ENCODE measurements at places on chromosomes 3 and 15. TPM values are rescaled to one million over a fixed set of nuclear protein-coding genes. Genes with fewer than 3 reads are reported as not detected.

- no peaks in the 10 kb centered on the region for H3K36me3 ChIP-seq
- no peak overlapping the region for H3K4me3 ChIP-seq
- no peaks in the 10 kb centered on the region for H3K4me1 ChIP-seq
- no peak overlapping the region for H3K27ac ChIP-seq
- no peaks in the 10 kb centered on the region for H3K27me3 ChIP-seq
- peak; percentile 91 for DNase-seq
Measured at GRCh38 chr3:56303487-56303886, 164.8 kb downstream of the ERC2 start.

DNA sequence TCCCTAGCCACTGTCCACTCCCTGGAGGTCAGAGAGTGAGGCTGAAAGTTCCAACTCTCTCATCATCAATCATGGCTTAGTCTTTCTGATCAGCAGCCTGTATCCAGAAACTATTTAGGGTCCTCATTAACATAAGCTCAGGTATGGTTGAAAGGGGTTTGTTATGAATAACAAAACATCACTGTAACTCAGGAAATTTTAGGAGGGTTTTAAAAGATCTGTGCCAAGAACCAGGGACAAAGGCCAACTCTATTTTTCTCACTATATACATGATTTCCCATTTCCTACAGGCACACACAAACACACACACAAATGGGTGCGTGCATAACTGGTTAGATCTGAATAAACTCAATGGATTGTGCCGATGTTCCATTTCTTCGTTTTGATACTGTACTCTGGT, 23.6 kb downstream of the STOML1 start:
- H3K4me3 ChIP-seq, result no peak overlapping the region
- DNase-seq, result no peak
- H3K27ac ChIP-seq, result no peak overlapping the region
- H3K27me3 ChIP-seq, result no peaks in the 10 kb centered on the region
- peaks cover 4% of the 10 kb centered on the region for H3K4me1 ChIP-seq
- no peaks in the 10 kb centered on the region for H3K36me3 ChIP-seq

The CAMK2N2 gene
- total RNA-seq, result 0.31 TPM

DNA sequence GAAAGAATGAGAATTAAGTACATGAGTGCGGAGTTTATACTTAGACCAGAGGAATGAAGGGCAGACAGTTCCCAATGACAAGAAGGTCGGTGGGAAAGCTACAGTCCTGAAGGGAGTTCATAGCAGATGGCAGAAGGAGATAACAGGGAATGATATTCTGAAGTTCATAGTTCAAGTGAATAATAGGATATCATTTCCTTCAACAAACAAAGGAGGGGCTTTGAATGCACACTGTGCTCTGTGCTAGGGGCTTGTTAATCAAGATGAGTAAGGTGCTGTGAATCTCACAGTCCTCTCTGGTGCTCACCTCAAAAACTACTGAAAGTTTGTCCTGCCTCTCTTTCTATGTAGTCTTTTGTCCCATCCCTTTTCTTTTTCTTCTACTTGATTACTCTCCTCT, 41.9 kb downstream of the SIDT1 start:
- no peaks in the 10 kb centered on the region for H3K36me3 ChIP-seq
- H3K4me3 ChIP-seq, result no peak overlapping the region
- DNase-seq, result peak; percentile 46

DNA sequence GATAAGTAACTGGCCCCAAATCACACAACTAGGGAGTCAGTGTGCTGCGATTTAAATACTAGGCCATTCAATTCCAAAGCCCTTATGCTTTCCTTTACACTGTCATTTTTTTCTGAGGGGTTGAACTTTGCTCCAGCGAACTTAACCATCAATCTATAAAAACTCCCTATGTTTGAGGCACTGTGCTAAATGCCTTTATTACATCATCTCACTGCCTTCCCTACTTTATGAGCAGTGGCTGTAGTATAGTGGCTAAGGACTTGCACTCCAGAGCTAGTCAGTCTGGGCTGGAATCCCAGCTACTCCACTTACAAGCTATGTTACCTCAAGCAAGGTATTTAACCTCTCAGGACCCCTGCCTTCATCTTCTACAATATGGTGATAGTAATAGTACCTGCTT, 26.9 kb upstream of the WDR72 start:
- H3K36me3 ChIP-seq, result no peaks in the 10 kb centered on the region
- H3K4me3 ChIP-seq, result no peak overlapping the region
- no peaks in the 10 kb centered on the region for H3K27me3 ChIP-seq
- no peak overlapping the region for H3K27ac ChIP-seq

The DNAJA4 gene
- 31.1 TPM for total RNA-seq

- H3K4me3 ChIP-seq, result no peak overlapping the region
- no peaks in the 10 kb centered on the region for H3K27me3 ChIP-seq
- H3K36me3 ChIP-seq, result no peaks in the 10 kb centered on the region
- no peak overlapping the region for H3K27ac ChIP-seq
- no peaks in the 10 kb centered on the region for H3K4me1 ChIP-seq
Measured at GRCh38 chr3:47250309-47251060, 32.1 kb downstream of the KIF9 start.

- DNase-seq, result no peak
- H3K36me3 ChIP-seq, result no peaks in the 10 kb centered on the region
- H3K4me3 ChIP-seq, result no peak overlapping the region
- no peaks in the 10 kb centered on the region for H3K4me1 ChIP-seq
- H3K27ac ChIP-seq, result no peak overlapping the region
Measured at GRCh38 chr3:8629151-8630021, 15.2 kb downstream of the SSUH2 start.

- peaks cover 64% of the 10 kb centered on the region for H3K27me3 ChIP-seq
- no peaks in the 10 kb centered on the region for H3K4me1 ChIP-seq
- H3K27ac ChIP-seq, result no peak overlapping the region
- H3K4me3 ChIP-seq, result no peak overlapping the region
- no peak for DNase-seq
- no peaks in the 10 kb centered on the region for H3K36me3 ChIP-seq
Measured at GRCh38 chr3:62367763-62368195, 5.6 kb downstream of the FEZF2 start.

The ACP3 gene
- total RNA-seq, result 67.8 TPM

DNA sequence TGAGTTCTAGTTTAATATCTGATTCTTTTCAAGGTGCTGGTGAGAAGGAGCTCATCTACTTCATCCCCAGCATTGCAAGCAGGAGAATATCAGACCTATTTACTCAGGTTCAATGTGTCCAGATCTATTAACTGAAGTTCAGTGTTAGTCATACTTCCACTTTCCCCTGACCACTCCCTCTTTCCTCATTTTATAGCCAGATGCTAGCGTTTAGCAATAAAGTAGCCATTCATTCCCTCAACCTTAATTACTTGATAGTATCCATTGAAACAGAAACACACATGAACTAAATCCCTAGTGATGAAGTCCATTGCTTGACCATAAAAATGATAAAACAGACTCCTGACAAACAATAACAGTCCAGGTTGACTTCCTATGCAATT, 60.0 kb downstream of the RPL22L1 start:
- DNase-seq, result no peak
- H3K4me1 ChIP-seq, result no peaks in the 10 kb centered on the region
- no peaks in the 10 kb centered on the region for H3K27me3 ChIP-seq
- no peak overlapping the region for H3K27ac ChIP-seq
- H3K4me3 ChIP-seq, result no peak overlapping the region

- H3K27ac ChIP-seq, result no peak overlapping the region
- DNase-seq, result no peak
- H3K36me3 ChIP-seq, result no peaks in the 10 kb centered on the region
- H3K27me3 ChIP-seq, result no peaks in the 10 kb centered on the region
- peaks cover 6% of the 10 kb centered on the region for H3K4me1 ChIP-seq
- H3K4me3 ChIP-seq, result no peak overlapping the region
Measured at GRCh38 chr15:39663704-39664250, 82.9 kb downstream of the THBS1 start.

- no peaks in the 10 kb centered on the region for H3K36me3 ChIP-seq
- no peaks in the 10 kb centered on the region for H3K4me1 ChIP-seq
Measured at GRCh38 chr3:54123776-54124196, 1.4 kb downstream of the CACNA2D3 start.

The MYL3 gene
- total RNA-seq, result 41.3 TPM

- H3K36me3 ChIP-seq, result no peaks in the 10 kb centered on the region
- H3K27ac ChIP-seq, result no peak overlapping the region
- H3K27me3 ChIP-seq, result no peaks in the 10 kb centered on the region
- H3K4me1 ChIP-seq, result no peaks in the 10 kb centered on the region
- H3K4me3 ChIP-seq, result no peak overlapping the region
- no peak for DNase-seq
Measured at GRCh38 chr3:56197259-56197965, 270.9 kb downstream of the ERC2 start.

- H3K27ac ChIP-seq, result no peak overlapping the region
- H3K4me1 ChIP-seq, result peaks cover 12% of the 10 kb centered on the region
- DNase-seq, result no peak
- H3K27me3 ChIP-seq, result peaks cover 72% of the 10 kb centered on the region
Measured at GRCh38 chr3:62370858-62371719, 2.3 kb downstream of the FEZF2 start.

GRCh38 chr15:72685301-72685924, 569 bp downstream of the HIGD2B start:
- no peaks in the 10 kb centered on the region for H3K36me3 ChIP-seq
- no peak for DNase-seq
- peak overlapping the region; percentile 96 for H3K4me3 ChIP-seq

DNA sequence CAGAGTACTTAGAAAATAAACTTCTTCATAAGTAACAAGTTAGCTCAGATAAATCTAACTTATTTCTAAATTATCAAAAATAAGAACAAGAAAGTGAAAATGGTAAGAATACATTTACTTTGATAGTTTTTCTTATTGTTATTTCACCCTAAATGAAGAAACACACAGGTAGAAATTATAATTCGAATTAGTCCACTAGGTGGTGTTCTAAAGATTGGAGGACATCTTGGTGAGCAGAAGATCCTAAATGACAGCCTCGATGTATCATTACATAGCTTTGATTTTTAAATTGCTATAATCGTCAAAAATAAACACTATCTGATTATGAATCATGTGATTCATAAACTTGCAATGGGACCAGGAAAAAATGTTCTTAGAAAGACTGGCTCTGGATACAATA, 280.8 kb upstream of the UBE2E2 start:
- H3K4me1 ChIP-seq, result no peaks in the 10 kb centered on the region
- no peak overlapping the region for H3K4me3 ChIP-seq
- H3K27ac ChIP-seq, result no peak overlapping the region
- no peak for DNase-seq
- no peaks in the 10 kb centered on the region for H3K36me3 ChIP-seq
- H3K27me3 ChIP-seq, result no peaks in the 10 kb centered on the region

The ADPRH gene
- total RNA-seq, result 15.0 TPM

- no peak overlapping the region for H3K4me3 ChIP-seq
- peaks cover 6% of the 10 kb centered on the region for H3K27me3 ChIP-seq
- H3K27ac ChIP-seq, result no peak overlapping the region
- H3K36me3 ChIP-seq, result no peaks in the 10 kb centered on the region
Measured at GRCh38 chr15:40252141-40252437, 13.2 kb downstream of the PAK6 start.

- no peaks in the 10 kb centered on the region for H3K4me1 ChIP-seq
- no peak for DNase-seq
- H3K4me3 ChIP-seq, result no peak overlapping the region
- no peak overlapping the region for H3K27ac ChIP-seq
- H3K27me3 ChIP-seq, result no peaks in the 10 kb centered on the region
- peaks cover 4% of the 10 kb centered on the region for H3K36me3 ChIP-seq
Measured at GRCh38 chr3:32758375-32758753, 59.4 kb upstream of the TRIM71 start.

DNA sequence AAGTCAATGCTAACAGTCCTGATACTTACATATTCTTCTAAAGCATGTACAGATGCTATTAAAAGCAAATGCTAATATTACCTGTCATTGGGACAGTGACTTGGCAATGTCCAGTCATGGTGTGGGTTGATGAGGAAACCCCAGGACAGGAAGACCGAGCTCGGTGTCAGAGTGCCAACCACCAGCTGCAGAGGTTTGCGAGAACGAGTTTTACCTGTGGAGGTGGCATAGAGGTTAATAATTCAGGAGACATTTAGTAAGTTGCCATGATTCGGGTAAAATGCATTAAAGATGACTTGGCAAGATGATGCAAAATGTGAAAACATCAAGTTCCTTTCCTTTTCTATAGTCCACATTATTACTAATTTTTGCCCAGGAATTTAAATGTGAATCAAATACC, 94.5 kb downstream of the ABI3BP start:
- H3K36me3 ChIP-seq, result no peaks in the 10 kb centered on the region
- no peak for DNase-seq
- H3K4me3 ChIP-seq, result no peak overlapping the region
- H3K4me1 ChIP-seq, result no peaks in the 10 kb centered on the region

GRCh38 chr3:11671648-11672100, 28.0 kb upstream of the VGLL4 start:
- no peak for DNase-seq
- H3K36me3 ChIP-seq, result no peaks in the 10 kb centered on the region
- H3K27ac ChIP-seq, result no peak overlapping the region
- no peak overlapping the region for H3K4me3 ChIP-seq
- H3K27me3 ChIP-seq, result no peaks in the 10 kb centered on the region

The VPS18 gene
- 28.1 TPM for total RNA-seq

DNA sequence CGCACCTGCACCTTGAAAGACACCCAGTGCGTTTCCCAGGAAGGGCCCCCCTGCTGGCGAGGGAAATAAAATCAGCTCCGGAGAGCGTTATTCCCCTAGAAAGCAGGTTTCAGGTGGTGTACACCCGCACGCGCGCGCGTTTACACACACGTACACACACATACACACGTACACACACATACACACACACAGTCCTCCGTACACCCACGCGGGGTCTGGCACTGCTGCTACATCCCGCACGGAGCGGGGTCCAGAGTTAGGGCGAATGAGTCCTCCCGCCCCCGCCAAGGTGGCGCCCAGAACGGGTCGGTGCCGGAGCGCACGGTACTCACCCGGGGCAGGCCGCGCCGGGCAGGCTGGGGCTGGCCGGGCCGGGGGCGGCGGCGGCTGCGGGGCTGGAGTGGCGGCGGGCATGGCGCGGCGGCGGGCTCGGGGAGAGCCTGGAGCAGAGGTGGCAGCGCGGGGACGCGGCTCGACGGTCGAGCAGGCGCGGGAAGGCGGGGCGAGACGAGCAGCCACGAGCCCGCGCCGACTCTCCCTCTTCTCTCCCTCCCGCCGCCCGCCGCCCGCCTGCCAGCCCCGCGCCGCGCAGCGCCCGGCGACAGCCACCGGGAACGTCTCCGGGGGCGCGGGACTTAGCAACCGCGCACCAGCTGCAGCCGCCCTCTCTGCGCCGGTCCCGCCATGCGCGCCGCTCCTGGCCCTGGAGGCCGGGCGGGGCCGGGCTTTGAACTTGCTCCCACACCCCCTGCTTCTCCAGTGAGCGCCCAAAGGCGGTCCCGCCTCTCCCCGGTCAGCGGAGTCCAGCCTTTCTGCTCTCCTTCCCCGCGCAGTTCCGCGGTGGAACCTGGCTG, at the start of gene DCLK3:
TSS of gene DCLK3 (minus strand) at position 704 of the 854 bp plus-strand sequence. CDS start at position 414, 290 bp downstream.
- H3K27ac ChIP-seq, result no peak within 1 kb of the TSS
- DNase-seq, result peak; percentile 49
- H3K4me3 ChIP-seq, result peak within 1 kb of the TSS; percentile 40
- peaks cover 7% of the 10 kb centered on the region for H3K27me3 ChIP-seq
- no peaks in the 10 kb centered on the region for H3K36me3 ChIP-seq

- no peak overlapping the region for H3K4me3 ChIP-seq
- H3K27me3 ChIP-seq, result no peaks in the 10 kb centered on the region
- peaks cover 2% of the 10 kb centered on the region for H3K4me1 ChIP-seq
- no peak for DNase-seq
Measured at GRCh38 chr3:155159301-155159700, 79.2 kb downstream of the MME start.

GRCh38 chr3:114456742-114457141, 162.9 kb downstream of the TIGIT start:
- H3K27ac ChIP-seq, result no peak overlapping the region
- peak; percentile 75 for DNase-seq
- no peaks in the 10 kb centered on the region for H3K27me3 ChIP-seq
- peaks cover 7% of the 10 kb centered on the region for H3K4me1 ChIP-seq
- no peak overlapping the region for H3K4me3 ChIP-seq

GRCh38 chr3:32592696-32593353, 22.2 kb upstream of the DYNC1LI1 start:
- no peak overlapping the region for H3K27ac ChIP-seq
- no peak overlapping the region for H3K4me3 ChIP-seq
- DNase-seq, result no peak
- no peaks in the 10 kb centered on the region for H3K36me3 ChIP-seq

Data from kidney (tissue), 22 donors.